ENCODE measurements at places on chromosomes 7 and 10.

GRCh38 chr7:918118-918425 lies 36.4 kb downstream of the ADAP1 start:
- no peak for DNase-seq

DNA sequence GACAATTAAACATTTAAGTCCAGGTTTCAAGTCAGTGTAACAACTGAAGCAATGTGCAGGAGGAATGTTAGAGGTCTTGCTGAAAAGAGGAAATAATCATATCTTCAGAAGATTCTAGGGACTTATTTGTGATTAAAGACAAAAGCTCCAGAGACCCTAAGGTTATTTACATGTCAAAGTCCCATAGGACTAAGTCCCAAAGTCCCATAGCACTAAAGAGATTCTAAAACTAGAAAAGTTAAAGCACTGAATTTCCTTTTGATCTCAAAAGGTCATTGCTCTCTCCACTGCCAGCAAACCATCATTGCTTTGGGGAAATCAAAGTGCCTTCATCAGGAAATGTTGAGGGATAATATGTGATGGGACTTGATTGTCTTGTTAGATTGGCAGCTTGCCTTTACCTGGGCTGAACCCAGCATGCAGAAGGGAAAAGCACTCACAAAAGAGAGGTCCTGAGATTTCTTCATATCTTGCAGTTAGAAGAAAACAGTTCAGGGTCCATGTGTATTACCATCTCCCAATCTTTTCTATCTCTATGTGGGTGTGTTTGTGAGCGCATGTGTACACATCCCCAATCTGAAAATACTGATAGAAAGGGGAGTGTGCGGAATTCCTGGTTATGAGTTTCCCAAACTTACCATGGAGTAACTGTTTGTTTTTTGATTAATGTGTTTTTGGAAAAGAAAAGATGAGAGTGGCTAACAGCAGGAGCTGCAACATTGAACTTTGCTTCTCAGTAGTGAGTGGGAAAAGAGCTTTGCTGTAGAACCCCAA lies 21.8 kb downstream of the NUDT13 start:
- peak; percentile 43 for DNase-seq

GRCh38 chr10:100341953-100342626 lies 4.9 kb upstream of the SCD start:
- no peak for DNase-seq

DNA sequence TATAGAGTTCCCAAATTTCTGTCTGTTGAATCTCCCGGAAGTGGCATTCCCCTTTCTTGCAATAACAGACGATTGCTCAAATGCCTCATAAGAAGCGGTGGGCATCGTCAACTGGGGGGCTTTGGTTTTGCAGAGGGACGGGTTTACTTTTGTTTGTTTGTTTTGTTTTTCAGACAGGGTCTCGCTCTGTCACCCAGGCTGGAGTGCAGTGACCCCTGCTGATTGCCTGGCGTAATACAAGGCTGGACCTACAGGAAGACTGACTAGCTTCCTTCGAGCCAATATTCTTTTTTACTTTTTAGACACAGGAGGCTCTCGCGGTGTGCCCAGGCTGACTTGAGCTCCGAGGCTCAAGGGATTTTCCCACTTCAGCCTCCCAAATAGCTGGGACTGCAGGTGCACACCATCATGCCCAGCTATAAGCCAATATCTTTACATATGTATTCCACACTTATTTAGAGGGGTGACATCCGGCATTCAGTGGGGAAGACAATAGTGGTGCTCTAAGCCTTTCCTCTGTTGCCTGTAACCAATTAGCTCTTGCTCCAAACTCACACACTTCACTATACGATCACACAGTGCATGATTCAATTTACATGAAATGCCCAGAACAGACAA lies 58.1 kb downstream of the FHIP2A start:
- DNase-seq = no peak

DNA sequence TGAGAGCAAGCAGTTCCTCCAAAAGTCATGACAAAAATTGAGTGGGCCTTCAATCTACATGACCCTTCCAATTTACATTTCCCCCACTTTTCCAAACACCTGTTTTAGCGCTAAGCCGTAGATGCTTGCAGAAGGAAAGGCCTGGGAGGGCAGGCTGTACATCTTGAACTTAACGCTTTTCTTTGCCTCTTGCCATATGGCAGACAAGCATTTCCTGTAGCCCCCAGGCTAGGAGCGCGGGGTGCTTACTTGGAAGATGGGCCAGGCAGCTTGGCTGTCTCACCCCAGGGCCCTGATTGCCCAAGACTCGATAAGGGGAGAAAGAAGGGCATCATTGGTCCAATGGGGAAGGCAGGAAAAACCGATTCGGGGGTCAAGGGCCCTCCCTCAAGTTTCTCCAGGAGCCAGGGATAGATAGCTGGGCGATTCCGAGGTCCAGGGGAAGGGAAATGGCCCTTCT lies 1.8 kb downstream of the HOXA10 start:
- DNase-seq = no peak

Measured in LNCaP clone FGC (cell line).